ENCODE measurements at places on chromosomes 2 and 18.

DNA sequence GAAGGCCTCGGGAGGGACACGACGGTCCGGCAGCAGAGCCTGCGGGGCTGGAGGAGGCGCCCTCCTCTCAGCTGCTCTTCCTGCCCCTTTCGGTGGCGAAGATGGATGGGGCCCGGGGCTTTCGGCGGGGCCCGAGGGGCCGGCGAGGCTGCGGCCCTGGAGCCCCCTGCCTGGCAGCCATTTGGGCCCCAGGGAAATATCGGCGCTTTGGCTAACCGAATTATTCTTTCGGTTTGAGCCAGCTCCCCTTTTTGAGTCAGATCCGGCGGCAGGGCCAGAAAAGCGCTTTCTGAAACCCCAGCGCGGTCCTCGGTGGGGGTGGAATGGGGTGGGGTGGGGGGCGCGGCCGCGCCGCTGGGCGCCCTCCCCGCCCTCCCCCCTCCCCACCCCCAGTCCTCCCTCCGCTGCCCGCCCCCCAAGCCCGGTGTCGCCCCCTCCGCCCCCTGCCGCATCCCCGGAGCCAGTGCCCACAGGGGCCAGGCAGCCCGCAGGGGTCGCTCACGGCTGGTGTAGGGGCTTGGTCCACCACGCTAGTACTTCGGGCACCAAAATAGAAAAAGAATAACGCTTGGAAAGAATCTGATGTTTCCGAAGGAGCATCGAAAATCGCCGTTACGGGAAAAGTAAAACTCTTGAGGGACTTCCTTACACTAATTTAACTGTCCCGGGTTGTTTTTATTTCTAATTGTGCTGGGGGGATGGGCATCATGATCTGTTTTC is 9.1 kb upstream of the ARID5A start:
- DNase-seq = no peak

DNA sequence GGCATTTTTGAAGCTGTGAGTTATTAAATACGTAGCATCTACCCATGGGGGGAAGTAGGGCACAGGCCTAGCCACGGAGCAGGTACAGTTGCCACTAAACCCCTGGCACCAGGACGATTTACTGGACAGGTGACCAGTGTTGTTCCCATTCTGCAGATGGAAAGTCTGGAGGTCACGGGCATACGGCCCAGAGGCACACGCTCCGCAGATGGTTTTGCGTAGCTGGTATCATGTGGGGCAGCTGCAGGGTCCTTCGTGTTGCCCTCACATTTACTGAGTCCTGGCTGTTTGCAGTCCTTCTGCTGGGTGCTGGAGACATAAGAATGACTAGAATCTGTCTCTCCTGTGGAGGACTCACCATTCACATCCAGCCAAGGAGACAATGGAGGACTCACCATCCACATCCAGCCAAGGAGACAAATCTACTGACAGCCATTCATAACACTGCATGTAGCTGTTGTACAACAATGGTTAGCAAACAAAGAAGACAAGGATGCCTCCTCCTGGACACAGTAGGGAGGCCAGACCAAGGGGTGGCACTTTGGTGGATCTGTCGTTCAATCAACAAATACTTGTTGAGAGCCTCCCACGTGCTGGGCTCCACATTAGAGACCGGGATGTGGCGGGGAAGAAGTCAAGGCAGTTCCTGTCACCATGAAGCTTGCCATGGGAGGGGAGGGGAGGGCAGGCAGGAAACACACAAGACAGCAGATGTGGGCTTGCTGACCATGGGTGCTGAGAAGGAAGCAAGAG is 24.9 kb downstream of the TWIST2 start:
- no peak for DNase-seq

- no peak for DNase-seq
Measured at GRCh38 chr2:8049851-8050571, 631.8 kb upstream of the ID2 start.

GRCh38 chr18:3667255-3668137 is 217.5 kb downstream of the TGIF1 start:
- DNase-seq = peak; percentile 17

DNA sequence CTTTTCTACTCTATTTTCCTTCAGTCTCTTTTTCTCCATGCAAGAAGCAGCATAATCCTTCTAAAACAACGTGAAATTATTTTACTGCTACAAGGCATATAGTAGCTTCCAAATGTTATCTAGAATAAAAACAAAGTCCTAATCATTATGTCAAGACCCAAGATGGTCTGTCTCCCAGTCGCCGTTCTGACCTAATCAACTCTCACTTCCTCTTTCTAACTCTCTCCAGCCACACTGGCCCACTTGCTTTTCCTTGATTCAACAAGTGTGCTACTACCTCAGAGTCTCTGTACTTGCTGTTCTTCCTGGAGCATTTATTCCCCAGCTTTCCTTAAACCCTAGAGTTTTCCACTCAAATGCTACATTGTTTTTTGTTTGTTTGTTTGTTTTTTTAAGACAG is 1491.2 kb downstream of the LRP1B start:
- no peak for DNase-seq

GRCh38 chr2:88091943-88092342 is 24.3 kb downstream of the SMYD1 start:
- DNase-seq = no peak

DNA sequence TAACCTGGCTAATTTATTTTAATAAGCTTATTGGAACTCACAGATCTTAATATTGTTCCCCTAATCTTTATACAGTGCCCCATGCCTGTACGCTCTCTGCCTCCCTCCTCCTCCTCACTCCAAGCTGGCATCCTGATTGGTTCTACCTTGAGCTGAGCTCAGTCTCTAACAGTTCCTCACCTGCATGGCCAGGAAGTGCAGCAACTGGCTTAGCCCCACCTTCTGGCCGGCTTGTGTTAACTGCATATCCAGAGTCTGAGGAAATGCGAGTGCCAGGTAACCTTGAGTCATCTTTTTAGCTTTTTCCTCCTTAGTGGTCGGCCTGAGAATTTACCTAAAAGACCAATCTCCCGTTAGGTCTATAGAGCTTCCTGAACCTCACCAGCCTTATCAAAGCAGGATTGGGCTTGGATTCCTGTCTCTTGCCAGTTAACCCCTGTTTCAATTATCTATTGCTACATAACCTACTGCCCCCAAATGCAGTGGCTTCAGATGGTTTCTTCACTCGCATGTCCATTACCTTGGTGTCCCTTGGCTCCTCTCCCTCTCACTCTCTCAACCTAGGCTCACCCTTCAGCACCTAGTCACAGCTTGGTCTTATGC is 89.5 kb upstream of the STK39 start:
- DNase-seq = no peak

- DNase-seq = no peak
Measured at GRCh38 chr18:42086288-42086687, 131.3 kb downstream of the PIK3C3 start.

DNA sequence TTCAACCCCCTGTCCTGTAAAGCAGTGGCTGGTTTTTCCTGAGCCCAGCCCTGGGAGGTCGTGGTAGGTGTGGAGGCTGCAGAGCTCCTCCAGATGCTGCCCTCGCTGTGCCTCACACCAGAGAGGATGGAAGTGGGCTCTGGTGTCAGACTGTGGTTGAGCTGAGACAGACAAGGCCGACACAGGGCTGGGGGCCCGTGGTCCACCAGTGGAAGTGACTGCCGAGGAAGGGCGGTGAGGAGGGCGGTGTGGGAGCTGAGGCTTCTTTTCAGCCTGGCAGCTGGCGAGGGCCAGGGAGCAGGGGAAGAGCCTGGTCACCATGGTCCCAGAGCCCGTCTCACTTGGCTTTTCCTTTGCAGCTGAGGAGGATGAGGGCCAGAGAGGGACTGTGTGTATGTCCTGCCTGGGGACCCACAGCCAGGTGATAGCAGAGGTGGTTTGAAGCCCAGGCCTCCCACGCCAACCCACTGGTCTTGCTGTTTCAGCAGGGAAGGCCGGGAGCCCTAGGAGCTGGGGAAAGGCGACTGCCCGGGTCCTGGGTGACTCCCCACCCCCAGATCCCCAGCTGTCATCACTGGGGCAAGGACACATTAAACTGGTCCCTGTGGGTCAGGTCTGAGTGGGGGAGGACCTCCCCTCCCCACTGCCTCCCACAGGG is 8.5 kb downstream of the SFTPB start:
- DNase-seq = no peak

DNA sequence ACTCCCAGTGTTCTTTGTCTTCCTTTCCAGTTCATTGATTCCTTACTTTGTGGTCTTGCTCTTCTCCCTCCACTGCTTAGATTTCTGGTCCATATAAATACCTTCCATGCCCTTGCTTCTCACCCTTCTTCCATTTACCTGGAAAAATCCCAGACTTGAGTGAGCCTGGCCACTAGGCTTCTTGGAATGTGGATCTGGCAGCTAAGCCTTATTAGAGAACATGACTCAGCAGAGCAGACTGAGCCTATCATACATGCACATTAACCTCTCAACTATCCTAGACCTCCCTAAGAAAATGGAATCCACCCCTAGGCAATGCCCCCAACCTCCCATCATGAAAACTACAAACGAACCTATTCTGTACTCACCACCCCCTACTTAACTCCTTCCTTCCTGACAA is 127.7 kb downstream of the RHBDD1 start:
- DNase-seq = no peak

GRCh38 chr2:146131785-146132184 is 1611.9 kb upstream of the ZEB2 start:
- no peak for DNase-seq

DNA sequence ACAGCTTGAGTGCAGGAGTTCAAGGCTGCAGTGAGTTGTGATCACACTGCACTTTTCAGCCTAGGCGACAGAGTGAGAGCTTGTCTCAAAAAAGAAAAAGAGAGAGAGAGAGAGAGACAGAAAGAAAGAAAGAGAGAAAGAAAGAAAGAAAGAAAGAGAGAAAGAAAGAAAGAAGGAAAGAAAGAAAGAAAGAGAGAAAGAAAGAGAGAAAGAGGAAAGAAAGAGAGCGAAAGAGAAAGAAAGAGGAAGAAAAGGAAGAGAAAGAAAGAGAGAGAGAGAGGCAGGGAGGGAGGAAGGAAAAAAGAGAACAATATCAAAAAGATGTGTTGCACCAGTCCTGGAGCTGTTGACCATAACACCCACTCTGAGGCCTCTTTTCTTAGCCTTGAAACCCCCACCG is 89.8 kb upstream of the MBOAT2 start:
- no peak for DNase-seq

DNA sequence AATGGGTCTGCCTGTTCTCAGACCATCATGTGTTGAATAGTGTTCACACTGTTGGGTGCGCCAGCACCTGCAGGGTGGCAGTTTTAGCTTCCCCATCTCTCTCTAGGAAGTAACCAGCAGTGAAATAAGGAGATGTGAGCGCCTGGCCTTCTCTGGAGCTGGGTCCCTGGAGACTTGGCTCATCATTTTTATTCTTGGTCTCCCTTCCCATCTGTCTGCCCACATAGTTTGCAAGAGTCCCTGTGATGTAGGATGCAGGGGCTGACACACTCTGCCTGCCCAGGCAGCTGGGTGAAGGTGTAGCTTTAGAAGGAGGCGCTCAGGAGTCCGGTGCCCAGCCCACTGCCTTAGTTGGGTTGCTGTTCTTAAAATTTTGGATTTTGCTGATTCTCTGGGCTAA is 172.2 kb downstream of the LDLRAD4 start:
- peak; percentile 67 for DNase-seq

DNA sequence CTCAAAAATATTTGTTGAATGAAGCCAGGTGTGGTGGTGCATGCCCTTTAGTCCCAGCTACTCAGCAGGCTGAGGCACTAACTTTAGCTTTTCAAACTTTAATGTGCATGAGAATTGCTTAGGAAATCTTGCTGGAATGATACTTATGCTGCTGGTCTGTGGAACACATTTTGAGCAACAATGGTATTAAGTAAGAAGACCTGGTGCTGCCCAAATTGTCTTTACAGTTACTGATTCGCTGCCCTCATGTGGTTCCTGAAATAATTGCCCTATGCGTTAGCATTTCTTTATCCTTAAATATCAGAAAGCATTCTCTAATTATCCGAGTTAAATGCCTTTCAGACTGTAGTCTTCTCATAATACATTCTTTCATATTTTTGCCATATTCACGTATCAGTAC is 76.0 kb upstream of the SESTD1 start:
- no peak for DNase-seq

- no peak for DNase-seq
Measured at GRCh38 chr2:27039871-27040270, 7.1 kb downstream of the TMEM214 start.

GRCh38 chr2:158928965-158929364 is 39.5 kb upstream of the TANC1 start:
- DNase-seq = no peak

GRCh38 chr18:2903006-2903405 is 56.2 kb downstream of the EMILIN2 start:
- DNase-seq = no peak

GRCh38 chr2:179467111-179467510 is 202.5 kb upstream of the SESTD1 start:
- no peak for DNase-seq

- no peak for DNase-seq
Measured at GRCh38 chr2:117943013-117943672, 70.7 kb downstream of the CCDC93 start.

- no peak for DNase-seq
Measured at GRCh38 chr2:206422493-206422892, 20.8 kb upstream of the ADAM23 start.

DNA sequence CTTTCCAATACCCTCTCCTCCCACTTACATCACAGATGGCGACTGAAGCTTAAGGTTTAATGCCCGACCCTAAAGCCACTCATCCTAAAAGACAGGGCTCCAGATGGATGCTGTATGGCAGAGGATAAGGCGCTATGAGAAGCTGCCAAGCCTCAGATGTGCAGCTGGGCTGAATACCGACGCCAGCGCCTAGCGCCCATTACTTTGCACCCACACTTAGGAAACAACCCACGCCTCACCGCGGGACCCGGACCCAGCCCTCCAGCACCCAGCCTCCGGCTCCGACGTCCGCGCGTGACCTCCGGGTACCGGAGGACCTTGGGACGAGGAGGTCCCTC is 335 bp downstream of the TRAK2 start:
- no peak for DNase-seq

- no peak for DNase-seq
Measured at GRCh38 chr2:227687189-227687588, 20.6 kb downstream of the SCYGR5 start.

DNA sequence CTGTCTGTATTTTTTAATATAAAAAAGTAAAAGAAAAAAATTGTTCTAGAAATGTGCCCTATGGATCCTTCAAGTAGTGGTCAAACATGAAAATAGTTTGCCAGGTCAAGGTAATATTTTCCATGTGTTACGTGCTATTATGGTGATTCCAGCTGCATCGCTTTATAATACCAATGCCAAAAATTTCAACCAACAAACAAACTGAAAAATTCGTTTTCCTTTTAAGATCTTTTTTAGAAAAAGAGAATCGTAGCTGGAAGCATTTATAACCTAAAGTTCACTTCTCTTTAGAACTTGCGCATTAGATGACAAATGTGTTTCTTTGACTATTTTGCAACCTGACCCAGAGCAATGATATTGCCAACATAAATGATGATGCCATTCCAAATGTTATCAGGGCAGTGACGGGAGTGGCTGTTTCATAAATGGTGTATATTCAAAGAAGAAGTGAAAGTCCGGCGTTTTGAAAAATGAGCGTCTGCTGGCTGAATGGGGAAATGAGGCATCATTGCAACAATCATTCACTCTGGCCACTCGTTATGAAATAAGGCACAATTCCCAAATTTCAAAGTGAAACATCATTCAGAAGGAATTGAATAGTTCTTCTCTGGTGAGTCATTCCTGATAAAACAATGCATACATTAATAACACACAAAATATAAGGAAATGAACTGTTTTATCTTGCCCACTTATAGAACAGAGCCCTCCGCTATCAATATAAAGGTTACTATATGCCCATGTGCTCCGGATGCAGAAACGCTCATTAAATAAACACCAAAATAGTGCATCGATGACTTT is 297.4 kb downstream of the TGIF1 start:
- DNase-seq = no peak
